ENCODE measurements at places on chromosomes 4 and X. TPM values are rescaled to one million over a fixed set of nuclear protein-coding genes. Genes with fewer than 3 reads are reported as not detected.

- DNase-seq = no peak
These were observed 56.6 kb downstream of the FAM193A start for GRCh38 chr4:2593003-2593402.

ATP10D gene
- 96.1 TPM for total RNA-seq

GRCh38 chrX:138082896-138083295 lies 517.0 kb downstream of the ZIC3 start:
- DNase-seq = no peak

SH2D1A gene
- 0.71 TPM for total RNA-seq

DDIT4L gene
- total RNA-seq = 1.8 TPM

GRCh38 chr4:164779811-164780216 lies 25.9 kb downstream of the SMIM31 start:
- no peak for DNase-seq

MAGEA2B gene
- total RNA-seq = not detected

Data from thoracic aorta (tissue), 2 donors.